Activated T-helper 1 cell treated with Interleukin-2 at 50 U/mL for 16 hours (primary cell): ENCODE measurements at places on chromosomes 2 and 18.
A peak's percentile ranks its signal among the peaks of the same experiment; 100 is the strongest.

- DNase-seq = no peak
Observed at GRCh38 chr2:135913727-135914365, 37.6 kb upstream of the MCM6 start.

DNA sequence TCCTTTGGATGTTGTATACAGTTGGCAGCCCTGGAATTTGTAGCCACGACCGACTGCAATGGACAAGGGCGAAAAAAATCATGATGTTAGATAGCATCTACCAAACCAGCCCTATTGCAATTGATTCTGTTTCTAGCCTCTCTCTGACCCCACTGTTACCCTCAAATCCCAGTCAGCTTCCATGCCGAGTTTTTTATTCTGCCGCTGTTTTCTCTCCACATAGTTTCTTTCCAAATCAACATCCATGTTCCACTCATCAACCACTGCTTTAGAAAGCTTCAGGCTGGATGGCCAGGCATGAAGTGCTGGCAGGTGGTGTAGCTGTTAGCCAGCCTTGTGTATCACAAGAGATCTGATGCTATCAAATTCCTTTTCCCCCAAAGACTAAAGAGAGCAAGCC is 272.8 kb downstream of the FIGN start:
- no peak for DNase-seq

DNA sequence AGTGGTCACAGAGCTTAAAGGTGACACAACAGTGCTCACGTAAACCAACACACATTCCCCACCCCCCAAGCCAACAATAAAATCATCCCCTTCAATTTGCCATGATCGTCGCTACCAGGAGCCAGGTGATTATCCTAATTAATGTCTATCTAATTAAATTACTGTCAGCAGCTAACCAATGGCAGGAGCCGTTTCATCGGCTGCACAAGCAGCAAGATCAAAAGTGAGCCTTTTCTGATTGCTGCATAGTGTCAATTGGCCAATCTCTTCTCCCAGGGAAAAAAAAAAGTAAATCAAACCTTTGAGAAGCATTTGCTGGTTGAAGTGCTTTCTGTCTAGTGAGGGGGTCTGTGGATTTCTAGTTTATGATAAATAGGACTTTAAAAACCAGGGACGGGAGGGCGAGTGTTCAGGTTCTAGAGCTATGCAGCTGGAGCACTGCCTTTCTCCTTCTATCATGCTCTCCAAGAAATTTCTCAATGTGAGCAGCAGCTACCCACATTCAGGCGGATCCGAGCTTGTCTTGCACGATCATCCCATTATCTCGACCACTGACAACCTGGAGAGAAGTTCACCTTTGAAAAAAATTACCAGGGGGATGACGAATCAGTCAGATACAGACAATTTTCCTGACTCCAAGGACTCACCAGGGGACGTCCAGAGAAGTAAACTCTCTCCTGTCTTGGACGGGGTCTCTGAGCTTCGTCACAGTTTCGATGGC is at the start of gene TBR1:
Gene TBR1, plus strand, starts transcription at position 311 of the 721 bp plus-strand sequence. Its CDS starts 114 bp downstream, at position 425.
- no peak for DNase-seq

GRCh38 chr2:176082824-176083751 is 674 bp downstream of the EVX2 start:
- DNase-seq = no peak

- DNase-seq = no peak
Observed at GRCh38 chr2:10564876-10565445, 116.8 kb upstream of the ODC1 start.

- no peak for DNase-seq
Observed at GRCh38 chr2:96842600-96842999, 1.2 kb downstream of the ANKRD23 start.

GRCh38 chr2:240192661-240193060 is 52.2 kb upstream of the OTOS start:
- DNase-seq = no peak

- no peak for DNase-seq
Observed at GRCh38 chr2:114461116-114461515, 18.7 kb downstream of the DPP10 start.

- DNase-seq = no peak
Observed at GRCh38 chr2:42872721-42873120, 80.3 kb upstream of the HAAO start.

DNA sequence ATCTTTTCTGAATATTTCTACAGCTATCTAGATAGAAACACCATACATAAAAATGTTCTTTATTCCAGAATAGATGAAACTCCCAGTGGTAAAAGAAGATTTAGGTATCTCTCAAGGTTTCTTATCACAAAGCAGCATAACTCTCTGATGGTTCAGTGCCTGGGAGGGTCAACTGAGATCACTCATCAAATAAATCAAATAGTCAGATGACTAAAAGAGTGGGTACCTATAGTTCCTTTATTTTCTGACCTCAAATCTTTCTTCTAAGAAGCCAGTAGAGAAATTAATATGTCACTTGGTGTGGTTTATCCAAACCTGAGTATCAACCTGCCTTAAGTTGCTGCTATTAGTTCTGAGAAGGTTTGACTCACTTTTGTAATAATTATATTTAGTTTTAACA is 120.9 kb downstream of the TMEFF2 start:
- DNase-seq = no peak

GRCh38 chr2:190443778-190444481 is 35.8 kb downstream of the MFSD6 start:
- no peak for DNase-seq

DNA sequence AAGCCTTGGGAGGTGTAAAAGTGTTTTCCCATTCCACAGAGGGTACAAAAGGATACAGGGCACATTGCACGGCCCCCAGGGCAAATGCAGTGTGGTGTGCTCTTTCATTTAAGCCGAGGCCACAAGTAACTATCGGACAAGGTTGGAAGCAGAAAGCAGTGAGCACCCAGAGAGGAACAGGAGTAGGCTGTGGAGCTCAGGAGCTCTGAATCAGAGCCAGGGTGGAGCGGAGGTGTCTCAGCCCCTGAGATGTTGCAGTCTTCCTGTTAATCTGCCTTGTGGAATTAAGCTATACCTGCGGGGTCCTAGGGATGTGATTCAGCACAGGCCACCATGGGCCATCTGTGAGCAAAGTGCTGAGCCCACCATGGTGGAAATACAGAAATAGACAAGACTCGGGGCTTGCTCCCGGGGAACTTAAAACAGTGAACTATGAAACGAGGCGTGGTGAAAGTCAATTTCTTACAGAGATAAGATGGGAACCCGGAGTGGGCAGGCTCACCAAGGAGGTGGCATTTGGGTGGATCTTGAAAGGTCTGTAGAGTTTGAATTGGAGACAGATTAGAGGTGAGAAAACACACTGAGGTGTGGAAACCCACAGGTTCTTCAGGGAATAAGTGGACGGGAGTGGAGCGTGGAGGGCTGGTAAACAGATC is 44.0 kb downstream of the ASAP2 start:
- no peak for DNase-seq

GRCh38 chr2:201964631-201965206 is 68.9 kb upstream of the FZD7 start:
- DNase-seq = peak; percentile 5

- no peak for DNase-seq
Observed at GRCh38 chr2:237222178-237222577, 136.5 kb downstream of the COPS8 start.

- no peak for DNase-seq
Observed at GRCh38 chr18:50578030-50578429, 18.1 kb downstream of the MAPK4 start.

DNA sequence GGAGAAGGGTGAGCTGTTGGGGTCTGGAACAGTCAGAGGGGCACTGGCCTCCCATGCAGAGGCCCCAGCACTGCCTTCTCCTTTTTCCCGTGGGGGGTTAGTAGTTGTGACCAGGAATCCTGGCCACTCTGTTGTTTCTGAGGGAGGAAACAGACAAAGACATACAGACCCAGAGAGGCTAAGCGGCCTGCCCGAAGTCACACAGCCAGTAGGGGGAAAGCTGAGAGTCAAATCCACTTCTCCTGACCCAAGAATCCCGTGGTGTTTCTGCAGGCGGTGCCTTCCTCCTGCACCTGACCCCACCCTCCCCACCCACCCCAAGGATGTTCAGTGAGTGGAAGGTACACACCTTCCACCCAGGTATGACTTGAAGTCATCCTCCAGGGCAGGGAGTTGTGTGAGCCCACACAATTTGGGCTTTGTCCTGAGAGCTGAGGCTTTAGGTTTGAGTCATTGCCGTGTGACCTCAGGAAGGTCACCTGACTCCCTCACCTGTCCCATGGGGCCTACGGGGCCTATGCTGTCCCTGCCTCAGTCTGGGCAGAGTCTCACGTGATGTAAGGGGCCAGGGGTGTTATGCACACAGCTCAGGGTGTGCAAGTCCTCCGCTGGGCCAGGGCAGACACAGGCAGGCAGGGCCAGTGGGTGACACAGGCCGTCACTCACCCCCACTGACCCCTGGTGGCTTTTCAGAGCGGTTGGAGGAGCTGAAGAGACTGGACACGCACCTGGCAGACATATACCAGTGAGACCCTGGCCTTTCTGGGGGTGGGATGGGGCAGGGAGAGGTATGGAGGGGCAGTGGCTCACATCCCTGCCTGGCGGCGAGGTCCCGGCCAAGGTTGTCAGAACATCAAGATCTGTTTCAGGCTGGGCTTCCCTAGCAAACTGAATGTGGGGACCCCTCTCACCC is 5.0 kb downstream of the NT5DC4 start:
- no peak for DNase-seq

- DNase-seq = no peak
Observed at GRCh38 chr18:31661965-31662364, 22.4 kb downstream of the B4GALT6 start.

DNA sequence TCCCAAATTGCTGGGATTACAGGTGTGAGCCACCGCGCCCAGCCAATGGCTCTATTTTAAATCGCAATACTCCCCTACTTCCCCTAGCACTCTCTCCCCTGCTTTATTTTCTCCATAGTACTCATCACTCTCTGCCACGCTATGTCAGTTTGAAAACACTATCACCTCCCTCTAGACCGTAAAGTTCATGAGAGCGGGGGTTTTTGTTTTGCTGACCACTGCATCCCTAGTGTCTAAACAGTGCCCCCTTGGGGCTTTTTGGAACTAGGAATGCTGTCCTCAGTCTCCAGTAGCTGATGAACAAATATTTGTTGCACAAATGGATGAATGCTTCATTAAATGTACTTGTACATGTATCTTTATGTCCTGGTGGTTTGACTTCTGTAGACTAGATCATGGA is 44.1 kb downstream of the ATOH8 start:
- DNase-seq = no peak

DNA sequence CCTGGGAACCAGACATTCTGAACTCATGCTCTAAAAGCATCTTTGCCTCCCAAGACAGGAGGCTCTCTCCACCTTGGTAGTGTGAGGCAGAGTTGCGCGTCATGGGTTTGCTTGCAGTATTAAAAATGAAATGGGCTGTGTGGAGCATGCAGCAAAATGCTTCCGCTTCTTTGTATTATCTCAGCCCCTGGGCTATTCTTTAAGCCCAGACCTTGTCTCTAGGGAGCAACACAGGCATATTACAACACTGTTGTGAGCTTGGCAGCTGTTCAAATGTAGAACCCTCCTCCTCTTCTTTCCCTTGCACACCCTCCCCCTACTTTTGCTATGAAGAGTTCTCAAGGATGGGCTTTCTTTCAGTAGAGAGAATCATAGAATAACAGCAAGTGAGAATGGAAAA is 185.1 kb upstream of the LHCGR start:
- DNase-seq = no peak

GRCh38 chr2:8490166-8490721 is 191.6 kb upstream of the ID2 start:
- no peak for DNase-seq

- no peak for DNase-seq
Observed at GRCh38 chr2:42350434-42351063, 10.5 kb downstream of the COX7A2L start.

- no peak for DNase-seq
Observed at GRCh38 chr2:167771628-167772027, 475.8 kb downstream of the STK39 start.

DNA sequence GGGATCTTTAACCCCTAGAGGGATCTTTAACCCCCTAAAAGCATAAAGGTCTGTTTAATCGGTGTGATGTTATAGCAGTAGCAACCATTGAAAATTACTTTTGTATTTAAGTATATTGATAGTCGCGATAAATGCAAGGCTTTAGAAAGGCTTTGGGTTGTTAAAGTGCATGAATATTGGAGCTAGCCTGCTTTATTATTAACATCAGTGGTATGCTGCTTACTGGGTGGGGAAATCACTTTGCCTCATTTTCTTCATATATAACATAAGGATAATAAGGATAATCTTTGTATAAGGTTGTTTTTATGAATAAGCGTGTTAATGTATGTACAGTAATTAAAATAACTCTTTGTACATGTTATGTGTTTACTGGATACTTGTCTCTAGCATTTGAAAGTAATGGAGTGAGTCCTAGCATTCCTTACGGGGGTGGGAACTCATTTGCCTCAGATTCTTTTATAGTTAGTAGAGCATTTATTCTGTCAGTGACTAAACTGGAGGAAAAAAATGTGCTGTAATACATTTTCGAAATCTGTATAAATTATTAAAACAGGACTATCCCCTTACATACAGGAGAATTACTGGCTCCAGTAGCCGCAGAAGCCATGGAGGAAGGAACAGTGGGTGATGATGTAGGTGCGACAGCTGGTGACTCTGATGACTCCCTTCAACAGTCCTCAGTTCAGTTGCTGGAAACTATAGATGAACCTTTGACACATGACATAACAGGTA is 122.2 kb downstream of the BIRC6 start:
- DNase-seq = no peak

DNA sequence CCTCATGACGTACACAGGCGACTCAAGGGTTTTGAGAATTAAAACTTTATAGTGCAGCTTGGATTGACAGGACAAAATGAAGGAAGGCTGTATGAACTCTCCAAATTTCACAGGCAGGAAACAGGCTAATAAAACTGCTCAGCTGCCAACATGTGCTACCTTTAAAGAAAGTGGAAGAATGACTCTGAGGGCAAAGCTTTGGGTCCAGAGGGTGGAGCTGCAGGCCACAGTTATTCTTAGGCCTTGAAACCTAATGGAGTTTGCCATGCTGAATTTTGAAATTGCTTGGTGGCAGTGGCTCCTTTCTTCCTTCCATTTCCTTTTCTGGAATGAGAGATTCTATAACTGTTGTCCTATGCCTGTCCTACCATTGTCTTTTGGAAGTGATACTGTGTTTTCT is 34.8 kb downstream of the HAT1 start:
- DNase-seq = no peak

GRCh38 chr2:61898810-61899209 is 6.7 kb upstream of the COMMD1 start:
- DNase-seq = no peak

GRCh38 chr18:21803495-21803894 is 62.9 kb downstream of the MIB1 start:
- no peak for DNase-seq

- no peak for DNase-seq
Observed at GRCh38 chr18:58453913-58454317, 175.0 kb downstream of the ALPK2 start.

DNA sequence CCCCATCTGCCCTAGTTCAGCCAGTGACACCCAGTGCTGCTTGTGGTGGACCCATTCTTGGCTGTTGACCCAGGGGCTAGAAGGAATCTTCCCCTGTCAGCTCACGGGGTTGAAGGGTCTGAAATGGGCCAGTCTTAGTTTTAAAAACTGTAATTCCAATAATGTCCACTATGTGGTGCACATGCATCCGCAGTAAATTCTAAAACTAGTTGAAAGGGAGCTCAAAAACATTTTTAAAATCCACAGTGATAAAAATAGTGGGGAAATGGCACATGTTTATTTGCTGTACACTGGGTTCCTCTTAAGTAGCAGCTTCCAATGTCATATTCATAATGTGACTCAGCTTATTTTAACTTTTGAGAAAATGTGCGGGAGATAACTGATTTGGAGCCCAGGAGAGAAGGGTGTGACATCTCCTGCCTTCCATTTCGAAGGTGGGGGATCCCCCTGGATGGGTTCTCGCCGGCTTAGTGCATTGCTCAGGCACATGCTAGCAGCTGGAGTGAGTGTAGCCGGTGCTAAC is 32.8 kb downstream of the GRHL1 start:
- no peak for DNase-seq
